ENCODE measurements at places on chromosomes 3 and 15.

DNA sequence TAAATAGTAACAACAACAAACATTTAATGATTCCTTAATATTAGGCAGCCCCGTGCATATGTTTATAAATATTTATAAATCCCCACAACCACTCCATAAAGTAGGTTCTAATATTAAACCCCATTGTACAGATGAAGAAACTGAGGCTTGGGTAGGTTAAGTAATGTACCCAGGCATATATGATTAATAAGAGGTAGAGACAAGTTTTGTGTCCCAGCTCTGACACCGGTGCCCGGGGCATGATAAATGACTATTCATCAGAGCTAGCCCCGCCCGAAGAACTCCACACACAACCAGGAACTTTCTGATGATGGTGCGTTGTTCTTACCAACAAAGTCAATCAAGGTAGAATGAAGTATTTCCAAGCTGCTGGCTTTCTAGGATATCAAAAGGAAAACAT lies 19.4 kb downstream of the CDCP1 start:
- no peak for DNase-seq

DNA sequence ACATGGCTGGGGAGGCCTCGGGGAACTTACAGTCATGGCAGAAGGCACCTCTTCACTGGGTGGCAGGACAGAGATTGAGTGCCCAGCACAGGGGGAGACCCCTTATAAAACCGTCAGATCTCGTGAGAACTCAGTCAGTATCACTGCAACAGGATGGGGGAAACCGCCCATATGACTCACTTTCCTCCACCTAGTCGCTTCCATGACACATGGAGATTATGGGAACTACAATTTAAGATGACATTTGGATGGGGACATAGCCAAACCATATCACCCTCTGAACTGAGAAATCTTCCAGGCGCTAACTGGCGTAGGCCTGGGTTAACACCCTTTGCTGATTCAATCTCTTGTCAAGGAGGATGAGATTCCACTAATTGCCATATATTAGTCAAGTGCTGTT lies 392.3 kb downstream of the FEZF2 start:
- no peak for DNase-seq

- no peak for DNase-seq
These were observed 293.3 kb downstream of the MEX3B start for GRCh38 chr15:81752546-81752942.

- DNase-seq = no peak
These were observed 13.9 kb downstream of the AADAC start for GRCh38 chr3:151827816-151828215.

GRCh38 chr3:142574665-142575064 lies 3.9 kb downstream of the ATR start:
- no peak for DNase-seq

DNA sequence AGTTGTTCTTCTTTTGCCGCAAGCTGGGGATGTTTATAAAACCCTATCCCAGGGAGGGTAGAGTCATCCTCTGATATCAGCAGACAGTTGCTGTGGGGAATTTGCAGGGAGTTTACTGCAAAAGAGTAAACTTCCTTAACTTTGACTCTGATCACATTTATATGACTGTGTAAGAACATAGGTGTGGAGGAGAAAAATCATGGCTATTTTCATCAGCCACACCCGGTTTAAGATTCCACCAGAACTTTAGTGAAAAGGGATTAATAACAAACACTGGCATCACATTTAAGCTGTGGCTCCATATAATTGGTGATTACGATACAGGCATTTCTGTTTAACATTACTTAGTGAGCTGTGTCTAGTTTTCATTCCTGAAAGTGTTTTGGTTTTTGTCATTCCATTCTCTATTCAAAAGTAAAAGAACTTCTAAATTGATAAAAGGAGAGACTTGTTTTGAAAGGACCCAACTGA lies 143.1 kb downstream of the MYLK start:
- no peak for DNase-seq

DNA sequence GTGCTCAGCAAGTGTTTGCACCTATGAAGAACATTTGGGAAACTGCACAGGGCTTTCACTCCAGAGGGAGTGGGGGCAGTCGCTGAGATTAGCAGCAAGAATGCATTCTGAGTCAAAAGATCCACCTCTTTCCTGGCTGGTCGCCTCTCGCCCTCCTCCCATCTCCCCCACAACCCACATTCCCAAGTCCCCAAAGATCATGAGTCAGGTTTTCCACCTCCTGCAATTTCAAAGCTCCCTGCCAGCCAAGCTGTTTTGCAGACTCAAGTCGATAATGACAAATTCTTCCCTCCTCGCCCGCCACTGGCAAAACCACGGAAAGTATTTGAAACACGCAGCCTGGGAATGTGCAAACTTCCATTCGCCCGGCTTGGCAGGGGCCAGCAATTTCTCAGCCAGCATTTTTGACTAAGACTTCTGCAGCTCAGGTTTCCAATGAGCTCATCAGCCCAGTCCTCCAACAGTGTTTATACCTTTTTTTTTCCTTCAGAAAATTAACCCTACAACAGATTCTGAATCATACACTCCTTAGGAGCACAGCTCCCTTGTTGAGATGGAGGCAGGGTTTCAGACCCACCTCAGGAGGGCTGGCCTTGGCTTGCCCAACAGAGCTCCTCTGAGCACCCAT lies 181.4 kb downstream of the SMAD6 start:
- peak; percentile 100 for DNase-seq

DNA sequence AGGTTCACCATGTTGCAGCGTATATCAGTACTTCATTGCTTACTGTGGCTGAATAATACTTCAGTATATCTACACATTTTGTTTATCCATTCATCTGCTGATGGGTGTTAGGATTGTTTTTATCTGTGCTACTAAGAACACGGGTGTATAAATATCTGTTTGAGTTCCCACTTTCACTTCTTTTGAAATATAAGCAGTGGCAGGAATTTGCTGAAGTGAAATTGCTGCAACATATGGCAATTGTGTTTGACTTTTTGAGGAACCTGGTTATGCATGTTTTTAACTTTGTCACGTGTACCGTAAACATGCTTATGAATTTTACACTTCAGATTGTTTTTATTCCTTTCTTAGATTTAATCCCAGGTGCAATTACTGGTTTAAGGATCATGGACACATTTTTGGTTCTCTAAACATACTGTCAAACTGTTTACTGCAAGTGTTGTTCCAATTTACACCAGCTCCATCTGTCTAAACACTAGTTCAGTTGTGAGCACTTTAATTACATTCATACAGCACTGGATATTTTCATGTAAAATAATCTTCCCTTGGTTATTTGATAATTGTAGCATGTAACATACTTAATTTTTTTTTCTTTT lies 23.1 kb downstream of the TRAK1 start:
- DNase-seq = no peak

- DNase-seq = no peak
These were observed 11.3 kb upstream of the RBSN start for GRCh38 chr3:15110206-15110605.

GRCh38 chr3:52228266-52228665 lies 2.8 kb upstream of the TLR9 start:
- no peak for DNase-seq

DNA sequence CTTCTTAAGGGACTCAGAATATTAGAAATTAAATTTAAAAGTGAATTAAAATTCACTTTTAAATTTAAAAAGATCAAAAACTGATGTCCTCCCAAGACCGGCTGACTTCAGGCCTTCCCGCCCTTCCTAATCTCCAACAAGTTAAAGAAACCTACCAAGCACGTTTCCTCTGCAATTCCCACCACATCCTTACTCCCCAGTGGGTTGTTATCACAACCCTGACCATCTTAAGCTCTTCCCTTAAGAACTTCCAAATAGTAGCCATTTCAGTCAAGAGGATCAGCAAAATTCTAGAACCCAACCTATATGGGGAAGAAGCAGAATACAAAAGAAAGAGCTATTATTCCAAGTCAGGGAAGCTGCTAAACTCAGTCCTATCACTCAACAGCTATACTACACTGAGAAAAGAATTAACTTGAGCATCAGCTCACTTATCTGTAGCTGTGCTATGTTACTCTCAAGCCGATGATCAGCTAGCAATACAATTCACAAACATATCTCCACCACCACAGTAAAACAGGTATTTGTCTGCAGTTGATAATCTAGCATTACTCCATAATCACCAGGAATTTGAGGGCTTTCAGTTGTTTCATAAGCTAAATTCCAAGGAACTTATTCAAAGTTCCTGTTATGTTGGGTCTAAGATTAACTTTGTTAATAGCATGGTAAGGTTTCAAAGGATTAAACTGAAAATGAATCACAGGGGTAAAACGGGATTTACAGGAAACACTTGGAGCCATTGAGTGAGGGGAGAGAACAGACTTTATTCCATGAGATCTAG lies 14.3 kb downstream of the ABCC5 start:
- DNase-seq = peak; percentile 43

- DNase-seq = no peak
These were observed 52.6 kb downstream of the PLCL2 start for GRCh38 chr3:16937326-16937845.

DNA sequence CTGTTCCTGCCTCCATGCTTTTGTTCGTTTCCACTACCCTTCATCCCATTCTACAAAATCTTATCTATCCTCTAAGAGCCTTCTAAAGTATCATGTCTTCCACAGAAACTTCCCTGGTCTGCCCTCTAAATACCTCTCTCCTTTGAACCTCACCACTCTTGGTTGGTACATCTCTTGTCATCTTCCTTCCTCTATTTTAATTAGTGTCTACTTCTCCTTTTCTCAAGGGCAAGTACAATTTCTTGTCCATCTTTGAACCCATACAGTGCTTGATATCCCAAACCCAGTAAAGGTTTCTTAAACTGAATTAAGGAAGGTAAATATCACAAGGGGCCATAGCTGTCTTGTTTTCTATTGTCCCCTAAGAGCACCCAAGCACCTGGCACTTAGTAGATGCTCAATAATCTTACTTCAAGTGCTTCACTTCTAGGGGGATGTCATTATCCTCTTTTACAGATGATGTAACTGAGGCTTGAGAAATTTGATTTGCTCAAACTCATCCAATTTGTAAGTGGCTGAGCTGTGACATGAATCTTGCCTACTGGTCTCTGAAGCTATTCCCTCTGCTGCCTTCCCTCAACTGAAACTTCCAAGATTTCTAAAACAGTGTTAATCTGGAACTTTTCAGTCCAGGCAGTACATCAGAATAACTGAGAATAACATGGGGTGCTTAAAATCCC lies 2.6 kb upstream of the DAPK2 start:
- DNase-seq = no peak

- no peak for DNase-seq
These were observed 220.9 kb downstream of the AGBL1 start for GRCh38 chr15:86300390-86301125.

DNA sequence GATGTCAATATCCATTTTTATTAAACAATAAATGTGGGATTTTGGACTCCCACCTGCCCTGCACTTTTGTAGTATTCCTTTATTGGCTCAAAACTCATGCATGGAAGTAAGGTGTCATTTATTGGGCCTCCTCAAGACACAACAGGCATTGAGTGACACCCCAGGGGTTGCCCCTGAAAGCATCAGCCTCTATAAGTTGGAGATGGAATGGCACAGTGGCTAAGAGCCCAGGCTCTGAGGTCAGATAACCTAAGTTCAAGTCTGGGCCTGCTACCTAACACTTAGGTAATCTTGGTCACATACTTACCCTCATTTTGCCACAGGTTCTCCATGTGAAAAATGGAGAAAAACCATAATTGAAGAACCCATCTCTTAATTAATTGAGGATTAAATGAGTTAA lies 4.6 kb downstream of the CAPN3 start:
- no peak for DNase-seq

GRCh38 chr3:10694179-10694578 lies 121.8 kb upstream of the SLC6A11 start:
- DNase-seq = no peak

DNA sequence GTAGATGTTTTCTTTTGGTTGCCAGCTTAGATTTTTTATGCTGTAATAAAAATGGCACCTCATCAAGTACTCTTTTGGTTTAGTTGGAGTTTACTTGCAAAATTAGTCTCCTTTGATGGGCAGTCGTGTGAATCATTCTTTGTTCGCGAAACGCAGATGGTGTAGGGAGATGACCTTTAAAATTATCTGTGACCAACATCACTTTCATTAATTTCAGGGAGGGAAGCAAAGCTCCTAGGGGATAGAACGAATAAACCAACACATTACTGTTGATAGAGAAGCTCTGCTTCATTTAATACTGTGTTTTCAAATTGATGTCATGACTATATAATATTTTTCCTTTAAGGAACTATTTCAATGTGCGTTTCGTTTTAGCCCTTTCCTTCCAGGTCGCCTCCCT lies 67.4 kb downstream of the USP13 start:
- no peak for DNase-seq

GRCh38 chr15:27222479-27222878 lies 251.5 kb downstream of the GABRG3 start:
- DNase-seq = peak; percentile 20

GRCh38 chr3:95280711-95281352 lies 1218.0 kb downstream of the NSUN3 start:
- DNase-seq = no peak

DNA sequence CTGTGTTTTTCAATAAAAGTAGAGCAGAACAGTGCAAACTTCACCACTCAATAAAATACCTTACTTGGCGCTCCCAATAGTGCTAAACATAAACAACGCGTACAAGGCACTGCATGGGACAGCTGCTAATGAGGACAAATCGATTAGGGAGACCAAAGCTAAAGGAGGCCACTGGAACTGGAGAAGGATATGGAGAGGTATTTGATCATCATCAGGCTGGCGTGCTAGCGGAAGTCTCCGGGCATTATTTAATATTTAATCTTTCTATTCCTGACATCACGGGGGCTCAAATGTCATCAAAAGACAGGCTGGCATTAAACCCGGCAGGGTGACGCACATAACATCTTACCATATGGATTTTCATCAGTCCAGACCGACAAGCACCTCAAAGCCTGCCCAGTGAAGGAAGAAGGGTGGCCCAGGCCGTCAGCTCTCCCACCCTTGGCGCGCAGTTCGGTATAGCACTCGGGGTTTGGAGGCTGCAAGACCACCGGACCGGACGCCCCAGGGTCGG lies 604 bp downstream of the CCPG1 start:
- no peak for DNase-seq

DNA sequence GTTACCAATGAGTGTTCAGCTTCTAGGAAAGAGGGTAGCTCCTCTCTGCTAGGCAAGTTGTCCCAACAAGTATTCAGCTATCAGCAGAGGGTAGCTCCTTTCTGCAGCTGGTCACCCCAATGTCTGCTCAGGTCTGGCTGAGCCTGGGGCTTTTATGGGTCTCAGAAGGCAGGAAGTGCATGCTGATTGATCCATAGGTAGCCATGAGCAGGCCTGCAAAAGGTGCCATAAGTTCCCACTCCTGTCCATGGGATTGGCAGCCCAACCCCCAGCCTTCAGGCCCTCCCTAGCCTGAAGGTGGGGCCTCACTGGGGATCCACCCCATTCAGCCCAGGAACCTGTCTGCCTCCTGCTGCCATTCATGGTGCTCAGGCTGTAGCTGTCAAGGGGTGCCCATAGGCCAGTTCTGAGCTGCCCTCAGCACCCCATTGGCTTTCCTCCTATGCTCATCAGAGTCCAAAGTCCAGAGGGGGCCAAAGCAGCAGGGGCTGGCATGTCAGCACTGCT lies 34.6 kb upstream of the DNAJC13 start:
- no peak for DNase-seq

GRCh38 chr3:167989999-167990398 lies 105.7 kb downstream of the GOLIM4 start:
- DNase-seq = no peak

GRCh38 chr3:20254268-20255117 lies 68.5 kb upstream of the SGO1 start:
- no peak for DNase-seq

- no peak for DNase-seq
These were observed 111.7 kb upstream of the KLF13 start for GRCh38 chr15:31214864-31215489.

- no peak for DNase-seq
These were observed 32.9 kb upstream of the ACAD9 start for GRCh38 chr3:128846486-128846891.
